ENCODE measurements at places on chromosomes 12 and 14. TPM values are rescaled to one million over a fixed set of nuclear protein-coding genes. Genes with fewer than 3 reads are reported as not detected.

DNA sequence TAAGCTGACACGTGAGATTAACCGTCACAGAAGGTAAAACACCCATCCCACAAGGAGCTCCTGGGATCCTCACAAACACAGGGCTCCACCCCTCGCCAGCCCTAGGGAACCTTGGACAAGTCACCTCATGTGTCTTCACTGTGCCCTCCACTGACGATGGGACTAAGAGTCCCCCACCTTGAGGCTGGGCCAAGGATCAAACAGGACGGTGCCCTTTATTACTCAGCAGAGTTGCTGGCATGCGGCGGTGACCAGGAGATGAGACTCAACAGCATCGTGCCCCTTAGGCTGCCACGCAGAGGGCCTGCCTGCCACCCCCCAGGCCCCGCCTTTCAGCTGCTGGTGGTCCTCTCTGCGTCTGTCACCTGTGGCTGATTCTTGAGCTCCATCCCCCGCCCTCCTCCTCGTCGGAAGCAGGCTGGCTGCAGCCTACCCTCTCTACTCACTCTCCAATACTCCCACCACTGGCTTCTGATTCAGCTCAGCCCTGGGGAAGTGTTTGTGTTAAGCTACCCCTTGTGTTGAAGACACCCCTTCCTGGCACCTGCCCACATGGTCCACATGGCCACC, 105.2 kb downstream of the DICER1 start:
- DNase-seq = no peak

DNA sequence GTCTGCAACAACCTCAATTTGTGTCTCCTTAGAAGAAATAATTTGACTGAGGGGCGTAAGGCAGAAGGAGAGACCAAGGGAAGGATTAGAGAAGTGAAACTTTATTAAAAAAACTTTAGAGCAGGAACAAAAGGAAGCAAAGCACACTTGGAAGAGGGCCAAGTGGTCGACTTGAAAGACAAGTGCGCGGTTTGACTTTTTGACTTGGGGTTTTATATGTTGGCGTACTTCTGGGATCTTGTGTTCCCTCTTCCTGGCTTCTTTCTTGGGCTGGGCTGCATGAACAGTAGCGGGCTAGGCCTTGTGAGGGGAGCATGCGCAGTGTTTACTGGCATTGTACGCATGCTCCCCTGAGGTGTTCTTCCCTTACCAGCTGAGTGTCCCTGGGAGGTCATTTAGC, 369.3 kb upstream of the DCN start:
- no peak for DNase-seq

GRCh38 chr12:9707356-9707755, 25.5 kb downstream of the CLECL1 start:
- DNase-seq = no peak

DNA sequence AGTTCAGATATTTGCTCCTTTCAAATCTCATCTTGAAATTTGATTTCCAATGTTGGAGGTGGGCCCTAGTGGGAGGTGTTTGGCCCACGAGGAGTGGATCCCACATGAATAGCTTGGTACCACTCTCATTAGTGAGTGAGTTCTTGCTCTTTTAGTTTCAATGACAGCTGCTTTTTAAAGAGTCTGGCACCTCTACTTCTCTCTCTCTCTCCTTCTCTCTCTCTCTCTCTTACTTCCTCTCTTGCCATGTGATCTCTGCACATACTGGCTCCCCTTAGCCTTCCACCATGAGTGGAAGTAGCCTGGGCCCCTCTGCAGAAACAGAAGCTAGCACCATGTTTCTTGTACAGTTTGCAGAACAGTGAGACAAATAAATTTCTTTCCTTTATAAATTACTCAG, 25.1 kb downstream of the GPR65 start:
- DNase-seq = no peak

DNA sequence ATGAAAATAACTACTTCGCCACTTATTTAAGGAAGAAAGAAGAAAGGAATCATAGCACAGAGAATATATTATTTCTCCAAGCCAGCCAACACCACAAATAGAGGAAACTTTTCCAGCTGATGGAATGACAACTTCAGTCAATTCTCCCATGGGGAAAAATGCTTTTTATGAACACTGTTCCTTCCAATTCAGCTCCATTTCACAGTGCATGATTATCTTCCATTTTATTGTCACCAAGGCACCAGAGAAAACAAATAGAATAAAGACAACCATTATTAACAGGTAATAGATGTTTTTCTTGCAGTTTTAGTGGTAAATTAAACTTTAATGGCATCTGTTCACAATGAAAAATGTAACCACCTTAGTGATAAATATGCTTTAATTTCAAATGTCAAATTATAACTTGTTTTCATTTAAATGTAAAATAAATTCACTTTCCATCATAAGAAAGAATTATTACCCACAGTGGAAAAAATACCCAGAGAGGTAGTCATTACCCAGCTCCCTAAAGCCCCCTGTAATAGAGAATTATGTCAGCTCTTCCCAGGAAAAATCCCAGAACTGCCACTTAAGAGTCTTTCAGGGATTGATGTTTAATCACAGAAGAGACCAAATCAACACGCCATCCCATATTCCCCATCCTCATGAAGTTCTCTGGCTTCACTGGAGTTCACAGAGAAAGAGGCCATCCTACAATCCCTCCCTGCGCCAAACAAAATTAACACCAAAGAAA, 828.3 kb upstream of the TMEM132C start:
- DNase-seq = no peak

Gene MYG1
- 33.9 TPM for total RNA-seq

GRCh38 chr12:69509904-69510827, 40.0 kb downstream of the FRS2 start:
- DNase-seq = no peak

GRCh38 chr12:132401982-132402381, 72.6 kb upstream of the GALNT9 start:
- no peak for DNase-seq

Gene AICDA
- total RNA-seq = 0.63 TPM

DNA sequence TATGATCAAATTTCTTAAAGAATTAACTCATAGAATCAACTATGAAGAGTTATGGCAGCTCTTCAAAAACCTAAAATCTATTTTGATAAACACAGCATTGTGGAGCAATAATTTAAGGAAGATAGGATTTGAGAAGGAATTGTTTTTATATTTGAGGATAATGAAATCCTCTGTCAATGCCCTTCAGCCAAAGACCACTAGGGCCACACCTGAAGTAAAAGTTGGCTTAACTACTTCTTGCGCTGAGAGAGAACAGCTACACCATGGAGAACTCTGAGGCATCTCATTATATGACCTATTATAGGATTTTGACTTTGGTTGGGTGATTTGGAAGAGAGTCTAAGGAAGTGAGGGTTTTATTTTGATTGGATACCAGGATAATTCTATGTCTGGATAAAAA, 237.2 kb downstream of the TMTC2 start:
- DNase-seq = no peak

All from omental fat pad (tissue), 4 donors.